ENCODE measurements at places on chromosomes 5 and 9.

GRCh38 chr5:175015028-175015685, 290.8 kb downstream of the MSX2 start:
- DNase-seq, result no peak

GRCh38 chr9:123605286-123605685, 249.3 kb downstream of the CRB2 start:
- DNase-seq, result no peak

DNA sequence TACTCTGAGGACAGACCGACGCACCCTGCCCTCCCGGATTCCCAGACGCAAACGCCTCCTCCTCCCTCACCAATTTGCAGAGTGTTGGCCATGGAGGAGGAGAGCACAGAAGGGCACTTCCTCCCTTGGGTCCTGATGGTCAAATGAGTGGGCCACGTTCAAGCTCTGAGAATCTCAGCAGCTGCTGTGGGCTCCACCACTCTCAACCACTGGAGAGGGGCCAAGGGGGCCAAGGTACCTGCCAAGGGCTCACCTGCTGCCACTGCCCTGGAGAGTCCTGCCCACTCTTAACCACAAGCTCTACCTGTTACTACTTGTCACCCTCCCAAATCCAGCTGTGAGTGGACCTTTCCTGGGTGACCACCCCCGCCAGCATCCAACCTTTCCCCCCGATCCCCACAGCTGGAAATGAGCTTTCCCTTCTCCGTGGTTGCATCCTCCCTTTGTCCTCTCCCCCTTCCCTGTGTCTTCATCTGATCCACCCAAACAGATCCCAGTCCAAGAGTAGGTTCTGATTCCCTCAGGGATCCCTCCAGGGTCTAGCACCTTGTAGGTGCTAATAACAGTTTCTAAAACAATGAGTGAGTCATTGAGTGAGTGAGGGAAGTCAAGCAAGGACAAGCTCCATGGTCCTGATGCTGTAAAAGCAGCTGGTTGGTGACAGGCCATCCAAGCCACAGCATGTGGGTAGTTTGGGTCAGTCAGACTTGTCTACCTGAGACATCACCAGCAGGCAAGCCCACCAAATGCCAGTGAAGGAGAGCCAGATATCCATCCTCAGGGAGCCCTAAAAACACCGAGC, 69.7 kb downstream of the FAM114A2 start:
- DNase-seq, result no peak

- no peak for DNase-seq
Observed at GRCh38 chr5:110631236-110631635, 95.2 kb downstream of the TMEM232 start.

DNA sequence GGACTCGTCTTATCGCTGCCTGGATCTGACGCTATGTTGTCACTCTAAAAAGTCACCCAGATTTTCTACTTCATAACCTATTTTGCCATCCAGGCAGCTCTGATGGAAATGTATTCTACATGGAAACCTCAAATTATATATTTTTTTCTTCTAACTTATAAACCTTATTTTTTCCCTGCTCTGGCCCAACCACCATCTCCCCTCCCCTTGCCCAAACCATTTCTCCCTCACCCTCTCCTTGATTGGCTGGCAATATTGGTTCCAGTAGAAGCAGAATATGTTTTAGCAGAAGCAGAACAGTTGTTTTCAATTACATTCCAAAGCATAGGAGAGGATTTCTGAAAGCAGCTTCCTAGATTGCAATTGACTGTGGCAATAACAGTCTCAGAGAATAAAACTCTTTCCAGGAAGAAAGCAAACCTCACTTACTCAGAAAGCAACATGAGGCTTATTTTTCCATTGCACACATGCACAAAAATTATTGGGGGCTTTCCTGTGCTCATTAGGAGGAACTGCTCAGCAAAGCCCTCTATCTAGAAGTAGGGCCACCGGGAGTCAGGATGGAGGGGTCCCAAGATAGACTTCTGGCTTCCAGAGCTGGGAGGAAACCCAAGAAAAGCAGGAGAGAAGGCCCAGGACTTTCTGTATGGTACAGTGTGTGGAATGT, 191.8 kb downstream of the ESM1 start:
- no peak for DNase-seq

DNA sequence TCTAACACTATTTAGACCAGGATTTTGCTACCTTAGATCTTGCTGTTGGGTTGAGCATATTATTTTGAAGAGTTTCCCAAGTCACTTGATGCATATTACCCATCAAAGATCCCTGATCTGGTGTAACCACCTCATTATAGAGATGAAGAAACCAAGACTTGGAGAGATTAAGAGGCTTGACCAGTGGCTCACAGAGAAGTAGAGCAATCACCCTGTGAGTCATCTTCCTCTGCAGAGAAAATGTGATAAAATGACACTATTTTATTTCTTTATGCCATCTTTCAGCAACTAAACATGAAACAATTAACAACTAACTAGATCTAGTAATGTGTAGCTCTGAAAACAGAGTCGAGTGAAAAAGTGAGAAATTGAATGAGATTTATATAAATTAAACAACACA, 76.1 kb downstream of the KIF4B start:
- DNase-seq, result no peak

DNA sequence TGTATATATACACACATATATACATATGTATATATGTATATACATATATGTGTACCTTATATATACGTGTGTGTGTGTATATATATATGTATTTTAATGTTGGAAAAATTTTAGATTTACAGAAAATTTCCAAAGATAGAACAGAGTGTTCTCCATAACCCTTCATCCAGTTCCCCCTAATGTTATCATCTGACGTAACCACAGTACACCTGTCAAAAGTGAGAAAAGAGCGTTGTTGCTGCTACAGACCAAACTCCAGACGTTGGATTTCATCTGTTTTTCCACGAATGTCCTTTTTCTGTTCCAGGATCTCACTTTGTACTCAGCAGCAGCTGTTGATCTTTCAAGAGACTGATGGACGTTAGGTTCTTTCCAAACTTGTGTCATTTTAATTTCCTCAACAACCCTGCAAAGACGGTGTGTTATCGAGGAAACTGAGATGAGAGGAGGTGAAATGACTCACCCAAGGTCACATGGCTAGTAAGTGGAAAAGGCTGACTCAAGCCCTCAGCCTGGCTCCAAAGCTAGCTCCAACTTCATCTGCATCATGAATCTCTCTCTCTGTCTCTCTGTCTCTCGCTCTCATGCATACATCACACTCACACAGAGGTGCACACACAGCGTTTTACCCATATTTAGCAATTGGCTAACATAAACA, 17.0 kb upstream of the NTNG2 start:
- DNase-seq, result no peak

- no peak for DNase-seq
Observed at GRCh38 chr5:133727636-133728035, 115.3 kb upstream of the FSTL4 start.
